Activated CD8-positive, alpha-beta memory T cell treated with anti-CD3 and anti-CD28 coated beads, Interleukin-2, amount 50 U/mL, for 48 hours (primary cell): ENCODE measurements at places on chromosomes 7 and 10.

DNA sequence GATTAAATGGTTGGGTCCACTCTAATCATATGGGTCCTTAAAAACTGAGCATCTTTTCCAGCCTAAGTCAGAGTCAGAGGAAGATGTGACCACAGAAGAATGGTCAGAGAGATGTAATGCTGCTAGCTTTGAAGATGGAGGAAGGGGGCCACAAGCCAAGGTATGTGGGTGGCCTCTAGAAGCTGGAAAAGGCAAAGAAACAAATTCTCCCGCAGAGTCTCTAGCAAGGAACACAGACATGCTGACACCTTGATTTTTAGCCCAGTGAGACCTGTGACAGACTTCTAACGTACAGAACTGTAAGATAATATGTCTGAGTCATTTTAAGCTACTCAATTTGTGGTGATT lies 1.5 kb upstream of the EXOC6 start:
- no peak for DNase-seq

GRCh38 chr7:18893156-18893555 lies 224.3 kb downstream of the TWIST1 start:
- DNase-seq = no peak

DNA sequence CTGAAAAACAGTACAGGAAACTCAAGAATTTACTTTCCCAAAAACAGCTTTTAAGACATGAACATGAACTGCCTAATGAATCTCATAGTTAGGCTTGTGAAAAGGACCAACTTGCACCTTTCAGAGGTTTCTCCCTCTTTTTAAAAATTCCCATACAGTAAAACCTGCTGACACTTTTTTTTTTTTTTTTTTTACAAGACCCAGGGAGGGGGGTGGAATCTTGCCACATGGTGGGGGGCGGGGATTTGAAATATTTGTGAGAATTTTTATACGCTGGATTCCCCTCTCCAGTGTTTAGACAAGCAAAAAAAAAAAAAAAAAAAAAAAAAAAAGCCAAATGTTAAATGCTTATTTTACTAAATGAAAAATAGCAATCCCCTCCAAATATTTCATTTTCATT lies 57.4 kb downstream of the HIBADH start:
- DNase-seq = no peak

GRCh38 chr10:91154842-91155241 lies 65.6 kb upstream of the PCGF5 start:
- DNase-seq = no peak

GRCh38 chr10:74120911-74121310 lies 29.7 kb downstream of the AP3M1 start:
- DNase-seq = no peak

- no peak for DNase-seq
Measured at GRCh38 chr7:111741811-111742240, 179.5 kb upstream of the IMMP2L start.

GRCh38 chr10:25522946-25523608 lies 348.3 kb downstream of the GPR158 start:
- no peak for DNase-seq

- DNase-seq = no peak
Measured at GRCh38 chr7:31782411-31782991, 95.5 kb downstream of the PPP1R17 start.

DNA sequence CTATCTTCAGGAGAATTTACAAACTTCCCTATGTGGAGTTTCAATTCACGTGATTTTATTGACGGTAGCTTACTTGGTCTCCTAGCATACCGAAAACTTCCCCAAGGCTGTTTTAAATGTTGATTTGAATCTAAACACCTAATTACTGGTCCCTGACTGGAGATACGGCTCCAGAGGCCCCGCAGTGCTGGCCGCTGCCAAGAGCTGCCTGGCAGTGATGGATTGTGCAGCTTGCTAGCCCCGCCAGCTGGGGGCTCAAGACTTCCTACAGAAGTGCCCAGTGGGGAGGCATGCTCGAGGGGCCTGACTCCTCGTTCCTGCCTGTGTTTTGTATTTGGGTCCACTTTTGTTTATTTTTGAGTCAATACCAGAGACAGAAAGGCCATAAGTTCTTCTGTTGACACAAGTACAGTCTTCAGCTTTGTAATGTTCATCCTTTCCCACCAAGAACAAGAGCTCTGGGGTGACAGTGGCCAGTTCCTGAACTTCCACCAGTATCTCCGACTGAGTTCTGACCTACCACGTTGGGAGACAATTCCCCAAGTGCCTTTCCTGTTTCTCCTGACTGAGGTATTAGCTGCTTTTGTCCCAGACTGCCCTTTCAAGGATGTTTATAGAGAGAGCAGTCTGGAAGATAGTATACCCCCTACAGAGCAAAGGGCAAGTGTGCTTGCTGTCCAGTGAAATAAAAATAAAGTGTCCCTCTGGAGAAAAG lies 80.7 kb upstream of the CXCL12 start:
- no peak for DNase-seq

GRCh38 chr10:102802920-102803534 lies 34.2 kb downstream of the CYP17A1 start:
- DNase-seq = no peak

GRCh38 chr10:81109200-81109752 lies 571.6 kb downstream of the SH2D4B start:
- no peak for DNase-seq

DNA sequence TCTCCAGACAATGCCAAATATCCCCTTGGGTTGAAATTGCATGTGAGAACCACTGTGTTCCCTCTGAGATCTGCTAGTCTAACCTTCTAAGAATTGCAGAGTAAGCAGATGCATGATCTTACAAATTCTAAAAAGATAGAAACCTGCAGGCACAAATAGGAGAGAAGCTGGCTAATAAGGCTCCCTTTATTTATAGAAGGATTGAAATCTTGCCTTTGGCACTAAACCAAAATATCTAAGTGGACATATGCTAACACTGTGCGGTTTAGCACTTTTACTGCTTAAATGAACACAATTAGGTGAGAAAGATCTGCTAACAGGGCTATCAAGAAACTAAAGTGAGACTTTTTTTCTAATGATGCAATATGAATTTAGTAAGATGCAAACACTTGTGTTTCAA lies 225.5 kb downstream of the DOCK4 start:
- no peak for DNase-seq

DNA sequence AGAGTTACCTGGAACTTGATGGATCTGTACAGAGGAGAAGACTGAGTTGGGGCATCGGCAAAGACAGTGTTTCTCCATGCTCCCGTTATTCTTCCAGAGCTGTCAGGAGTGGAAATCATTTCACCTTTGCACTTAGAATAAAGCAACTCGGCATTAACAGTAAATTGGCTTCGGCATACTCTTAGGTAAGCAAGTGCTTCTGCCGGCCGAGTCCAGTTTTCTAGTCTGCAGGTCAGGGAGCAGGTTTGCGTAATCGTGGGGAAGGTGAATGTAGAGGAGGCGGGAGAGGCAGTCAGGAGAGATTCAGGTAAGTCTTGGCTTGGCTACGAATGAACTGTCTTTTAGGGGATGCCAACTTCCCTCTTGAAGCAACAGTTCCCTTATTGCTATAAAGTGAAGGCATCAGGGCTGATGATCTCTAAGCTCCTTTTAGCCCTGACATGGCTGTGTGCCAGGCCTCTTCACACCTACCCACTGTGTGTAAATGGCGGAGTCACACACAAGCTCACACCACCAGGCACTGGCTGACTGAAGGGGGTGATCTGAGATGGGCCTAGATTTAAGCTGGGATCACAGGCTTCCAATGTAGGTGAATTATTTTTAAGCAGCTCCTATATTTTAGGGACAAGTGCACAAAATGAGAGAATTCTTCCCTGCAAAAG lies 127.1 kb downstream of the GATA3 start:
- no peak for DNase-seq

- no peak for DNase-seq
Measured at GRCh38 chr7:5231811-5232484, 41.9 kb downstream of the WIPI2 start.

- DNase-seq = no peak
Measured at GRCh38 chr10:30018496-30018895, 40.9 kb downstream of the JCAD start.

DNA sequence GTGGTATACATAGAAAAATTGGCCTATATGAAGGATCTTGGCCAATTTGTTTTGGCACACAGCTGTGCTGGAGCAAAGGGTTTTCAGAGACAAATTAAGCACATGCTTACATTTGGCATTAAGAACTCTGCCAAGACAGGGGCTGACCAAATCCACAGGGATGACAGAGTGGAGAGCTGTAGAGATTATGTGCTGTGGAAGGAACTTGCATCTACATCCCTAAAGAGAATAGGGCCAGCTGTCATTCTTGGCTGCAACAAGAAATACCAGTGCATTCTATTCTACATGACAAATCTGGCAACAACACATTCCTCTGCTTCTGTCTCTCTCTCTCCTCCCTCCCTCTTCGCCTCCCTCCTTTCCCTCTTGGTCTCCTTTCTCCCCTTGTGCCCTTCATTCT lies 75.6 kb downstream of the POM121L12 start:
- DNase-seq = no peak

DNA sequence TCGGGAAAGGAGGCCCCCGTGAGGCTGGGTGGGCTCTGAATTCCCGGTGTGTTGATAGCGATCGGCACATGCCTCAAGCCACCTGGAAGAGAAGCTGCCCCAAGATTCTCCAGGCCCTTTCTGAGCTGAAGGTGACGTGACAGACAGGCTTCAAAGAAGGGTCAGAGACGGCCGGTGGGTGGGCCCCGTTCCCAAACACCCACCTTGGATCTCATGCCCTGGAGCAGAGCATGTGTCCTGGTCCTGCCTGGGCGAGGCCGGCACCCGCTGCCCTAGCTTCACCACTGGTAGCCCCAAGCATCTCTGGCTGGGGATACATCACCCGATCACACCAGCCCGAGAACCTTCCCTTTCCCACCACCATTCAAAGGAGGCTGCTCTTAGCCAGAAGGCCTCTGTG lies 399.0 kb downstream of the DNAJB6 start:
- DNase-seq = no peak

GRCh38 chr7:94177441-94177840 lies 173.3 kb upstream of the BET1 start:
- DNase-seq = no peak

GRCh38 chr10:110324201-110324804 lies 19.6 kb upstream of the SMNDC1 start:
- no peak for DNase-seq

DNA sequence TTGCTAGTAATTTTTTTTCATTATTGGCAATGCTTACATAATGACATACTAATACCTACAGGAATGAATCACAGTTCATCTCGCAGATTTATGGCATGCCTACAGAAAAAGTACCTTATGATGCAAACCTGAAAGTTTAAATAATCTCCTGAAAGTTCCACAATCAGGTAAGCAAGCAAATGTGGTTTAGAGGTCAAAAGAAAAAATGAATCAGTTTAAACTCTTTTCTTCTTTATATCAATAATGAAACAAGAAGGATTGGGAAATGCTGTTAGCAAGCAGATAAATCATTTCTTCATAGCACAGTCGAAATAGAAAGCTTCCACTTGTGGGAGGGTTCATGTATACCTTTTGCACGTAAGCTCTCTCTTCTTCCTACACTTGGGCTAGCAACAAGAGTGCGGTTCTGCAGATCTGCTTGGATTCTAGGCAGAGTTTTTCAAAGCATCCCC lies 53.7 kb upstream of the MTPN start:
- DNase-seq = no peak

DNA sequence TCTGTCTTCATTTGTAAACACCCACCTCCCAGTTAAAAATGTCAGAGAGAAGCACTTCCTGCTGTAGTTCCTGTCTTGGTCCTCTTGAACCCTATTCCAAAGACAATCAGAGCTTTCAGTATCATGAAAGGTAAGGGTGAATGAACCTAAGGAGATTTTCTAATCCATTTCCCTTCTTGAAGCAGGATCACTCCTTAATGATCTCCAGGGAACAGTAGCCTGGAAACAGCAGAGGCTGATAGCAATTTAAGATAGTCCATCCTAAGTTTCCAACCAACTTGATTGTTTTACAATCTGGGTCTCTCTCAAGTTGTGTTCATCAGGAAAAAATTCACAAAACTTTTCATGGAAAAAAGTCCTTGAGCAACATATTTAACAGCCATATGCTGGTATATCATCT lies 273.6 kb downstream of the NEBL start:
- no peak for DNase-seq

DNA sequence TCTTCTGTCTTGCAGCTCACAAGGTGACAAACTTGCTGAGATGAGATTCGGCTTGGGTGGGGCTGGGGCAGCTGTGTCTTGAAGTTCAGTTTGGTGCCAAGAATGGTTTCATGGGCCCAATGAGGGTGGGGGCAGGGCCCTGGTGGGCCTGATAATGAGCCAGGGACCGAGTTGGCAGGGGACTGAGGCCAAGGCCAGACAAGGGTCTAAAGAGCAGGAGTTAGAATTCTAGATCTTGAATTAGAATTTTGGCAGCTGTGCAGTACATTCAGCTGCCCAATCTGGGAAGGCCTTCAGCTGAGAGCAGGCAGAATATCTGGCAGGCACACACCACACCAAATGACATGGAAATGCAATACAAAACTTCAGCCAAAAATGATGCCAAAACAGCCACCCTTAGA lies 1.5 kb upstream of the JAZF1 start:
- no peak for DNase-seq

GRCh38 chr7:67857698-67858097 lies 861.1 kb downstream of the TYW1 start:
- no peak for DNase-seq

DNA sequence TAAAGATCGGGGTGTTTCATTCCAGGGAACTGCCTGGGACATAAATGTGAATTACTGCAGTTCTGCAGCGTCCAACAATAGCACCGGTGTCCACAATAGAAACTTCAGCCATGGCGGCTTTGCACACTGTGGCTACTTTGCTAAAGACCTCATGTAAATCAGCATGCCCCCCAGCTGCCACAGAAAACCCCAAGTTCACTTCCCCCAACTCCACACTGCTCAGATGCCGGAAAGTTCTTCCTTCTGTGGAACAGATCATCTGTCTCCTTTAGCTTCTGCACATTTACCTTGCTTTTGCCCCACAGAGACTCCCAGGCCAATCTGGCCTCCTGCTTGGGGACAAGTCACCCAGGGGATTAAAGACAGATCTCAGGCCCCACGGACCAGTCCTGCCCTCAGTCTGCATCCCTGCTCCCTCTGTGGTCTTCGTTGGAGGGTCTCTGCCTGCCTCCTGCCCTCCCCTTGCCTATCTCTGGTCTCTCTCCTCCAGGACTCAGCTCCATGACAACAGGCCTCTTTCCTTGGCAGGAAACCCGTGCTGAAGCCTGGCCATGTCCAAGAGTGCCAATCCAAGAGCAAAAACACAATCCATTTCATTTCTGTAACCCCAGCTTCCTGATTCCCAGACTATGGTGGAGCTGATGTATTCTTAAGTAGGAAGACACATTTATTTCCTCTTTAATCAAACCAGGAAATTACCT lies 403.2 kb downstream of the RPS24 start:
- no peak for DNase-seq

GRCh38 chr10:51718804-51719291 lies 19.5 kb upstream of the CSTF2T start:
- DNase-seq = no peak

- no peak for DNase-seq
Measured at GRCh38 chr7:3232228-3232627, 68.8 kb upstream of the SDK1 start.
